ENCODE measurements at places on chromosomes 16 and 17.

DNA sequence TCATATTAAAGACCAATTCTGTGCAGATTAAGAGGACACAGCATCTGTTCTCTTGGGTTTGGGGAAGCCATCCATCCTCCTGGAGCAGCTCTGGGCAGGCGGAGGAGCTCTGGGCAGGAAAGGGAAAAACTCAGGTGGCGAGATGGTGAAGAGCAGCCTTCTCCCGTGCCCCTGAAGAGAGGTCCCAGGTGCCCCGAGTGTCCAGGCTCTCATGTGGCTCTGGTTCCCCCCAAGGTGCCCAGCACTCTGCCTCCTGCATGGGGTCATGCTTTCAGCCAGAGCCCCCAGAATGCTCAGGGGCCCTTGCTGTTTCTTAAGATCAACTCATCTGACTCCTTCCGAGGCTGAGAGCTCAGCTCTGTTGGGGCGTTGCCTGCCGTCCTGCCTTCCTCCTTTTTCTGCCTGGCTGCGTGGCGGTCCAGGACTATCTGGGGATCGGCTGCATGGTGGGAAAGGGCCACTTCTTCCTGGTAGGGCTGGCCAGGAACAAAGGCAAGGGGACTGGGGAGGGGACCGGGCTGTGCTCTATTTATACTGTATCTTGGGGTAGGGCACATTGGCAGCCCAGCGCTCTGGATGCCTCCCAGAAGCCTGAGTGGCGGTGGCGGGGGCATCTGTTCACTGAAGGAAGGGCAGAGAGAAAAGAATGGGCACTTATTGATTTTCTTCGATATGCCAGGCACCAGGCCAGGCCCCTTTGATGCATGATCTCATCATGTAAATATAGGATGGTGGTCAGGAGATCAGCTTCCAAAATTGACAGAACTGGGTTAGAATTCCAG is 103.2 kb upstream of the SDK2 start:
- DNase-seq, result no peak

GRCh38 chr16:67388591-67388990 is 4.7 kb downstream of the TPPP3 start:
- no peak for DNase-seq

DNA sequence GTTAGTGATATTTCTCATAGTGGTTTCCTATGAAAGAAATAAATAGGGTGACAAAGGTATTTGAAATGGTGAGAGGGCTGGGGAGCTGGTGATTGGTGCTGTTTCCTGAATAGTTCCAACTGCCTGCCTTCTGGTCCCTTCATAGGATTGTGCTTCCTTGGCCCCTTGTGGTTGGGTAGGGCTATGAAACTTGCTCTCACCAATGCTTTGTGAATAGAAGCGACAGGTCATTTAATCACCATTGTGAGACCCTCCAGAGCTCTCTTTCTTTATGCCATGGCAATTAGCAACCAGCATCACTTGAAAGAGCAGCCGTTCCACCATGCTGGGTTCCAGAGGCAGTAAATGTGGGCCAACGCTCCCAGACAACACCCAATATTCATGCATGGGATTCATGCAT is 23.7 kb upstream of the WWOX start:
- DNase-seq, result no peak

GRCh38 chr16:66490774-66491715 is 58.9 kb downstream of the TK2 start:
- no peak for DNase-seq

- DNase-seq, result no peak
Observed at GRCh38 chr16:30184891-30185682, 1.7 kb downstream of the CORO1A start.

DNA sequence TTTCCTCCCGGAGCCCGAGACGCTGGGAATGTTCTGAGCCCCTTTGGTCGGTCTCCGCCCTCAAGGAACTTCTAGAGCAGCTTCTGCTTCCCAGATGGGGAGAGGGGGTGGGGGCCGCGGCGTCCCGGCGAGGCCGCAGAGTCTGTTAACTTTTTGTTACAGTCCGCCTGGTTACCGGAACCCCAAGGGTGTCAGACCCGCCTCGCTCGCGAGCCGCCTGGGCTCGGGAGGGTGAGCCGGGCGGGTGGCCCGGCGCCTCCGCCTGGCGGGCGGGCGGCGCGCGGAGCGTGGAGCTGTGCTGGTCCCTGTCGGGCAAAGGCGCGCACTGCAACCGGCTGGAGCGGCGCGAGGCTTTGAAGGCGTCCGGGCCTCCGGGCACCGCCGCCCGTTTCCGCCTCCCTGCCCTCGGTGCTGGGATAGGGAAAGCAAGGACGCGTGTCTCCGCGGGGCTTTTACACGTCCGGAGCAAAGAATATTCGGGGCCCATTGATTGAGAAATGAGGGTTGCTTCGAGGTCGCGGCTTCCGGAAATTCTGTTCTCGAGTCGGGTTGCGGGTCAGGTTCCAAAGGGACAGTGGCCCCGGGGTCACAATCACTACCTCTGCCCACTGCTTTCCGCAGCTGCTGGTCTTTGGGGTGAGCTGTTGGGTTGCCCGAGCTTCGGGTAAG is 1.7 kb downstream of the HS3ST3B1 start:
- no peak for DNase-seq

DNA sequence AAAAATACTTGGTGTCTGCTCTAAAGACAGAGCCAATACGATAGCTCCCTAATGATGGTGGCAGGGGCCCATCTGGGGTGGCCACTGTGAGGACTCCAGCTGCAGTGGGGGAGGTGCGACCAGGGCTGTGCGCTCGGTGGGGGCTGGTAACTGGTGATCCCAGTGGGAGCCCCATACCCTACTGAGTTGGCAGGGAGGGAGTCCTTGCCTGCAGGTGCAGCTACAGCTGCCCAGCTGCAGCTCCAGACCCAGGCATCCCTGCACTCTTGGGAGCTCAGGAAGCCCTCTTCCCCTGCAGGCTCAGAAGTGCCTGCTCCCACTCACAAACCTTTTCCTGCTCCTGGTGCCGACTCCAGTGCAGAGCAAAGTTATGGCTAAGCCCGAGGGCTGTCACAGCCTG is 31.2 kb upstream of the KIF2B start:
- no peak for DNase-seq

GRCh38 chr16:82736224-82736623 is 109.5 kb downstream of the CDH13 start:
- DNase-seq, result no peak

DNA sequence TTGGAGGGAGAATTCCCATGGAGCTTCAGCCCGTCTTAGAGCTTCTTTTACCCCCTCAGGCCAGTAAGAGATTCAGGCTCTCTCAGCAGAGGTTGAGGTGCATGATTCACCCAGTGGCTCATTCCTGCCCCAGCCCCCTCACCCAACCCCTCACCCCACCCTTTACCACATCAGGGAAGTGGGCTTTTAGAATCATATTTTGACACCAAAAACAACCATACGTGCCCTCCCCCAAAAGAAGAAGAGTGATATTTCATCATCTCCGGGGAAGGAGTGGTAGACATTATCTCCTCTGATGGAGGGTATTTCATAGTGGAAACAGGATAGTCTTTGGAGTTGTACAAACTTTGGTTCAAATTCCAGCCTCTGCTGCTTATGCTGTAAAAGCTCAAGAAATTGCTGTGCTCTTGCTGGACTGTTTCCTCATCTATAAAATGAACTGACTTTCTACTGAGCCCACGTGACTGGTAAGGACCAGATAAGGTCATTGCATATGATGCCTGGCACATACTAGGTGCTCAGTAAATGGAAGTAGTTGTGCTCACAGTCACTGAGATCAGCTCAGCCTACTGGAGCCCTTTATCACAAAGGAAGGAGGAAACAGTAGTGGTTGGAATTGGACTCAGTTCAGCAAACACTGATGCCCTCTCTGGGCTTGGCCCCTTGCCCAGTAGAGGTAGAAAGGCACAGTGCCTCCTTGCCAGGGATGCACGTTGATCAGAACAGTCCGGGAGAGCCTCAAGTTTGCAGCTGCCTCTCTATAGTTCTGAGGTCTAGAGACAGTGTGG is 18.3 kb upstream of the CCL5 start:
- no peak for DNase-seq

- no peak for DNase-seq
Observed at GRCh38 chr16:88700636-88701482, 5.3 kb downstream of the RNF166 start.

DNA sequence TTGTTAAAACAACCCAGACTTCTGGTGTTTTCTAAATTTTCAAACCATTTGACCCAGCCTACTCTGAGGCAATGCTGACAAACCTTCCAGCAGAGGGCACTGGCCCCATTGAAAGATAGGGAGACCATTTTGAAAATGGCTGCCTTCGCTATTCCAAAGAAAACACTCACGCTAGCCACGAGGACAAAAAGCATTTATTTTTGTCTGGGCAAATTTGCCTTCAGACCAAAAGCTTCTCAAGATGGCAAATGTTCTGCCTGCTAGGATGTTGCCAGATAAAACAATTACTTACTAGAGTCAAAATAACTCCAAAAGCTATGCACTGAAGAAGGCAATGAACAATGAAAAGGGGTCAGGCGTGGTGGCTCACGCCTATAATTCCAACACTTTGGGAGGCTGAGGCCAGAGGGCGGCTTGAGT is 296.7 kb upstream of the IRX5 start:
- no peak for DNase-seq

DNA sequence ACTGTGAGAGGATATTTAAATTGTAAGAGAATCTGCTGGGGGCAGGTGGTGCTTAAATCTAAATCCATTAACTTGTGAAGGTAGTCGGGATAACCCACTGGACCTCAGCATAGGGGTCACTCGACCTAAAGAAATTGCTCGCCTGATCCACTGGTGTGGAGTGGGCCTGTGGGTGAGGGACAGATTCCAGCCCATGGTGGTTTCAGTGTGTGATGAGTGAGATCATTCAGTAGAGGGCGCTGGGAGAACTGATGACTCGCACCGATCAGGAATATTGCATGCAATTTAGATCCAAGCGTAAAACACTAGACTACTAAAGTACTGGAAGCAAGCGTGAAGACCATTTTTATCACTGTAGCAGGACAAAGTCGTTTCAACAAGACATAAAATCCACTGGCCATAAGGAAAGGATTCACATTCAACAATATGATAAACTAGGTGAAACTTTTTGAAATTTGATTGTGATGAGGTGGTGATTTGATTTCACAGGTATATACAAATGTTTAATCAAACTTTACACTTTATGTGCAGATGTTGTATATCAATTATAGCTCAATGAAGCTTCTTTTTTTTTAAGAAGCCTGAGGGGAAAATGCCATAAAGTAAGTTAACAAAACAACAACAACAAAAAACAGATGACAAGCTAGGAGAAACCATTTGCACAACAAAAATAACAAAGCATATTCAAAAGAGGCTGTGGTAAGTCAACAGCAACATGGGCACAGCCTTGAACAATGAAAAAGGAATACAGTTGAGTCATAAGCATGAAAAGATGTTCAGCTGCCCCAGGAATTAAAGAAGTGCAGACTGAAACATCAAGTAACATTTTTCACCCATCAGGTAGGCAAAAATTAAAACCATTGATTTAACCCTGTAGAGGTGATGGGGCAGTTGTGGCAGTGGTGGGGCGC is 7.5 kb upstream of the TMEM170A start:
- no peak for DNase-seq

GRCh38 chr16:70429888-70430666 is 8.8 kb downstream of the ST3GAL2 start:
- DNase-seq, result no peak

DNA sequence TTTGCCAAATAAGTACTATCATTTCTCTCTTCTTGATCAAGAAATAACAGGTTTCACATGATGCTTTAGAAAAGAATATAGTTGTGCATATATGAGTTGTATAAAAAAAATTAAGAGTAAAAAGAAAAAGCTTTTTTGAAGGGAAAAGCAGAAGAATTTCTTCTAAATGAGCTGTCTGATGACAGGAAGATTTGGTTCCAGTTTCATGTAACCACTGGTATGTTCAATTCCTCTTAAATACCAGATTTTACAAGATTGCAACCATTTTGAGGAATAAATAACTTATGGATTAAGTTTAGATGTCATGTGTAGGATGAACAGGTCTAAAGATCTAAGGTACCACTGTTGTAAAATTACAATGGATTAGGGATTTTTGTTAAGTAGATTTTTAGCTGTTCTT is 45.0 kb downstream of the VMP1 start:
- no peak for DNase-seq

- no peak for DNase-seq
Observed at GRCh38 chr16:64096689-64097088, 1025.2 kb downstream of the CDH11 start.

DNA sequence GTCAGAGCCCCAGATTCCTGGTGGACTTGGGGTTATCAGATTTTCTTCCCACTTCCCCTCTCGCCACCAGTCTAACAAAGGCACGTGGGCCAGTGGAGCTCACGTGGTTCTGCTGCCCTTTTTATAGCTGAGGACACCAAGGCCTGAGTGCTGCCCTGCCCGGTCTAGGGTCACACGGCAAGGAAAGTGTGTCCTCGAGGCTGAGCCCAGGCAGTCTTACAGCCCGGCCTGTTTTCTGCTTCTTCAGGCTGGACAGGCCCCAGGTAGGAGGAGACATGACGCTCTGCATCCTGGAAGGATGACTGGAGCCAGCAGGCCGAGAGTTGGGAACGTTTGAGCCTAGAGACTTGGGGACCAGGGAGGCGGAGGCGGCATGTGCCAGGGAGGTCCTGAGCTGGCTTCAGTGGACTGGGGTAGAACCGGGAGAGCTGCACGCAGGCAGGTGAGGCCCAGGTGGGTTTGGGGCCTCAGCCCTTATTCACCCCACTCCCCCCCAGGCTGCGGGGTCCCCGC is 3.5 kb downstream of the CTRB1 start:
- DNase-seq, result no peak

- no peak for DNase-seq
Observed at GRCh38 chr17:78275355-78275754, 43.9 kb downstream of the TMEM235 start.

GRCh38 chr17:28086519-28086918 is 44.0 kb downstream of the NLK start:
- no peak for DNase-seq

DNA sequence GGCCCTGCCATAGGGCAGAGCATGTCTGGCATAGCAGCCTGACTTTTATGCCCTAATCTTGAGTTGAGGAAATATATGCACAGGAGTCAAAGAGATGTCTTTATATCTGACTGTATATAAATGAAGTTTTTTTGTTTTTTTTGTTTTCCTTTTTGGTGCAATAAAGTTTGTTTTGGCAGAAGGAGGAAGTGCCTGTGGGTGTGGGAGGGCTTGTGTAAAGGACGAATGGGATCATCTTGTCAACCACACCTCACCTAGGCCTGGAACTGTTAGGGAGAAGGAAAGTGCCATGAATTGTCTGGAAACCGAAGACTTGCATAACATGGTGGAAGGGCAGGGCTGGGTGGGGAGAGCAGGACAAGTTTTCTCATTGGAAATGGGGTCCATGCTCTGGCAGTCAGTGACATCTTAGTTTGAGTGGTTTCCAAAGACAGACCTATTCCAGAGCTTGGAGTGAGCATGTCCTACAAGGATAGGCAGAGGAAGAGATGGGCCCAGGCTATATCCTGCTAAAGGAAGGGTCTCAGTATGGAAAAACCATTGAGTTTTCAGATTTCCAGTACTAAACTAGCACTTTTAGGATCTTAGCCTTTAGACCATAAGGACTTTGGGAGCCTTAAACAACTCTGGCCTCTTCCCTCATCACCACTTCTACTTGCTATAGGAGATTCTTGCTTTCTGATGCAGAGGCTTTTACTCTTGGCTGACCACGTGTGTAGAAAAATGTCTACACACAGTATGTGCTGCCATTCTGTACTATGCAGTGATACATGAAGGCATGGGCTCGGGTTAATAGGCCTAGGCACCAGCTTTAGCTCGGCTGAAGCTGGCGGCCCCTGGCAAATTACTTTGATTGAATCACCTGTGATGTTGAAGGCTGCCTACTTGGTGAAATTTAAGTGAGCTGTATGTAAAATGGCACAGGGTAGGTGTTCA is 15.5 kb downstream of the SNF8 start:
- no peak for DNase-seq

- no peak for DNase-seq
Observed at GRCh38 chr17:44878627-44879221, 20.5 kb downstream of the EFTUD2 start.

- DNase-seq, result no peak
Observed at GRCh38 chr16:8901320-8901861, 19.2 kb downstream of the LITAFD start.
